Gastroesophageal sphincter (tissue), 4 donors: ENCODE measurements at places on chromosomes 2 and 18. TPM values are rescaled to one million over a fixed set of nuclear protein-coding genes. Genes with fewer than 3 reads are reported as not detected.

The STAT4 gene
- 3.1 TPM for total RNA-seq

The SERPINB13 gene
- 0.23 TPM for total RNA-seq

- no peak for ATAC-seq
Observed at GRCh38 chr2:234770031-234770506, 181.7 kb upstream of the SH3BP4 start.

The GCG gene
- total RNA-seq = not detected

DNA sequence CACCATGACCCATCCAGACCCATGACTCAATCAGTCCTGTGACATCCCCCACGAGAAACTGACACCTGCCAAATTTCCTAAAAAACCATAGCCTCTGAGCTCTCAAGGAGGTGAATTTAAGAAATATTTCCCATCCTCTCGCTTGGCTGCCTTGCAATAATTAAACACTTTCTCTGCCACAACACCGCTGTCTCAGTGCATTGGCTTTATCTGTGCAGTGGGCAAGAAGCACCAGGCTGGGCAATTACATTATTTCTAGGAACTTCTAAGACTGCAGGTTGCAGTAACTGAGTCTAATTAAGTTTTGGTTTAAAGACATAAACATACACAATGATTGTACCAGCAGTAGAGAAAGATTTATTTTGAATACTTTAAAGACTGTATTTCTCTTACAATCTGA lies 22.0 kb upstream of the RTTN start:
- ATAC-seq = no peak

DNA sequence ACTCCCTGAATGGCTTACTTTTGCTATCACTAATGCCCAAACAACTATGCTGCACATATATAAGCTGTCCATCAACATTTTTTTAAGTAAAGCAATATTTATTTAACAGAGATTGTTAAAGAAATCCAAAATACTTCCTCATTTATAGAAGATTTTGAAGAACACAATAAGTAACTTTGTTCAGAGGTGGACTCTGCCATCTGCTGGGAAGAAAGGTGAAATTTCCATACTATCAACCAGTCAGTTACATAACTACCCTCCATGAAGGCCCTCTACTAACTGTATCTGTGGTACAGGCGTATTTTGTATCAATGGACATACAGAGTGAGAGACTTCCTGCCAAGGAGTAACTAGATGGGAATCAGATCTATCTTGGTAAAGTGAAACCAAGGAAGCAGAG lies 106.0 kb downstream of the DTNB start:
- no peak for ATAC-seq

DNA sequence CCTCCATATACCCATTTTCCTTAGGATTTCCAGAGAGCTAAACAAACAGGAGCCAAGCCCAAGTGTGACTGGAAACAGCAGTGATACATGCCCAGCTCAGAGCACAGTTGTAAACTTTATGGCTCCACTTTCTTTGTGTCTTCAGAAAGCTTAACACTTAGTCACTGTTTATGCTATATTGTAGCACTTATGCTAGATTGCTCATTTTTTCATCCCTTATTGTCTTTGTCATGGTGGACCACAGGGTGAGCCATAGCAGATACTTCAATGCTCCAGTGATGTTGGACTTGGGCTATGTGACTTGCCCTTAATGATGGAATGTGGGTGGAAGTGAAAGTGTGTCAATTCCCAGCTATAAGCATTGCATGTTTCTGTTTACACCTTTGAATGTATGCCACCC lies 401.6 kb downstream of the METTL4 start:
- no peak for ATAC-seq

The RNU2-63P gene
- not detected for total RNA-seq

GRCh38 chr2:118118479-118118878 lies 30.2 kb downstream of the INSIG2 start:
- ATAC-seq = no peak

DNA sequence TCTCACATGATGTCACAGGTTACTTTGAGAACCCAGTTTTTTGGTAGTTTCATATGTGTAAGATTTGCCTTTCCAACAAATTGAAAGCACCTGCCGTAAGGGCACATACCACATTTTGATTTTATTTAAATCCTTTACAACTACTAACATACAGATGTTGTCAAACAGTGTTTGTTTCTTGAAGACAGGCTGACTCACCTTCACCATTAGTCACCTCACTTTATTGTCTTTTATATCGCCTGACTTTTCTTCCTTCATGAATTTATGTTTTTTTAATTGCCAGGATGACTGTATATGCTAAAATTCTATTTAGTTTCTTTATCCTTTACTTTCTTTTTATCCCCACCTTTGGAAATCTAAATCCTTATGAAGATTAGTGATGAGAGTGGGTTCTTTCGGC lies 886.7 kb downstream of the SUCLG1 start:
- ATAC-seq = no peak

GRCh38 chr2:12131975-12132374 lies 385.5 kb downstream of the LPIN1 start:
- peak; percentile 93 for ATAC-seq

DNA sequence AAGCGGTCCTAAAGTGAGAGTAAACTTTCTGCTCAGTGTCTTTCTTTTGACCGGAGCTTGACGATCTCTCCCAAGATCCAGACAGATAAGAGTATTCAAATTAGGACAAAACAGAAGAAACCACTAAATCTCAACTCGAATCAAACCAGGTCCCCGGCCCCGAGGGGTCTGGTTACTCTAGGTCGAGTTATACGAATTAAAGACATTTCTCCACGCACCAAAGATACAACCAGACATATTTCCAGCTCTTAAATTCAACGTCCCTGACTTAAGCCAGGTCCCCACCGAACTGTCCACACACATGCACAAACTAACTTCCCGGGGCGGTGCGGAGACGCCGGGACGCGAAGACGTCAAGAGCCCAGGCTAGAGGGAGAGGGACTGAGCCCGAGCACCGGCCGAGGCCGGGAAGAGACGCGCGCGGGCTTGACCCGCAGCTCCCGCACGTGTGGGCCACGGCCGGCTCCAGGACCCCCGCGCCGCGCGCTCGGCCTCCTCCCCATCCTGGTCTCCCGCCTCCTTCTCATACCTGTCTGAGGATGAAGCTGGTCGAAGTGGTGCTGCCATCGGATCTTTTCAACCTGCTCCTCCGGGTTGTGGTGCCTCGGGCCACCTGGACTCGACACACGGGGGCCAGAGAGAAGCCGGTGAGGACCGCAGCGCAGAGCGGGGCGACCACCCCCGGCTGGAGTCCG lies 896 bp downstream of the CACNB4 start:
- peak; percentile 59 for ATAC-seq

DNA sequence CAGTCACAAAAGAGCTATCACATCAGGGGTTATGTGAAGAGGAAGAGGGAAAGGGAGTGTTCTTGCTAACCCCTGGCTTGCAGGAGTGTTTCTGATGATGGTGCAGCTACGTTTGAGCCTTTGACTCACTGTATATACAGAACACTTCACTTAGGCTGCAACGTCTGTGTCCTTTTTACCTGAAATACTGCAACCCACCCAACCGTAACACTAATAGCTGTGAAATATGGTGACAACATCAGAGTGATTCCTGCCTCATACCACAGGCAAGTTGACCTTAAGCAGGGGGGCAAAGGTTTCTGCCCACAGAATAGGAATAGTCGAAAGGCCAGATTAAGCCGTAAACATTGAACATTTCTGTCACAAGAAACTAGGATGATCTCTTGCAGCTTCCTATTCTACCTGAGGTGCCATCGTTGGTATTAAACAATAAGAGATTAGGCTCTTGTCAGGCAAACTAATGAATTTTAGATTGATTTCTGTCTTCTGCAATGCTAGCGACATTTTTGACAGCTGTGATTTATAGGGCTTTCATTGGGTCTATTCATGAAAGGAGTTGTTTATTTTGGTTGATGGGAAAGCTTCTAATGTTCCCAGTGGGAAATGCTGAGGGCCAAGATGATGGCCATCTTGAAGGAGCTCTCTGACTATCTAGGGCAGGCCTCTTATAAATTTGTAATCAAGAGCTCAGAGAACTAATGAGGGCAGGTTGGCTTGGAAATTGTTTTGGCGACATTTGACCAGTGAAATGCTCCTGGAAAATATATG lies 316.8 kb downstream of the PIK3C3 start:
- ATAC-seq = no peak

The ALPP gene
- total RNA-seq = not detected

DNA sequence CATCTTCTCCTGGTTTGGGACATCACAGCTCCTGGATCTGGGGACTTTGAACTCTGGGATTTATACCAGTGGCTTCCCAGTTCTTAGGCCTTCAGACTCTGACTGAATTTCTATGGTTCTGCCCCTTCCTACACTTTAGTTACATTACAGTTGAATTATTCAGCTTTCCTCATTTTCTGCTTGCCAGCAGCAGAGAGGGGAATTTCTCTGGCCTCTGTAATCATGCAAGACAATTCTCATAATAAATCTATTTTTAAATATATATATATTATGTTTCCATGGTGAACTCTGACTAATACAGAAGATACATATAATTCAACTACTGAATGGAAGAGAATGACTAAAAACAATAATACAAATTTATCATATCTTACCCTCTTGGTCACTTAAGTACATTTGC lies 1478.6 kb upstream of the ACVR2A start:
- no peak for ATAC-seq

GRCh38 chr2:106336108-106336507 lies 132.1 kb downstream of the RGPD3 start:
- ATAC-seq = no peak

- no peak for ATAC-seq
Observed at GRCh38 chr18:79750980-79751571, 46.7 kb upstream of the KCNG2 start.

The CCDC150 gene
- not detected for total RNA-seq

GRCh38 chr18:50720325-50720674 lies 99.5 kb downstream of the MRO start:
- ATAC-seq = no peak

DNA sequence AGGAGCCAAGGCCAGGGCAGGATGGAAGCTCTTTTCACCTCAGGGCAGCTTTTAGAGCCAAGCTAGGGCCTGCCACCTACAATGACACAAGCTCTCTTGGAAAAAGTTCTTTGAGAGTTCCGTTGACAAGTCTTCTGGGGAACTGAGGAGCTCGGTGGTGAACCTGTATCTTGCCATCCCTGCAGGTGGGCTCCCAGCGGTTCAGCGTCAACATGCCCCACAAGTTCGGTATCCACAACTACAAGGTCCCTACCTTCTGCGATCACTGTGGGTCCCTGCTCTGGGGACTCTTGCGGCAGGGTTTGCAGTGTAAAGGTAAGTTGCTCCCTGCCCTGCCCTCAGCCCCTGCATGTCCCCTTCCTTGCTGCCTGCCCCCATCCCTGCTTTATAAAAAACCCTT lies 312.8 kb upstream of the EPAS1 start:
- no peak for ATAC-seq

The SKOR2 gene
- not detected for total RNA-seq

The SERPINB11 gene
- total RNA-seq = not detected

- no peak for ATAC-seq
Observed at GRCh38 chr2:98579926-98580325, 28.4 kb downstream of the COA5 start.

GRCh38 chr2:40242315-40242714 lies 209.6 kb downstream of the SLC8A1 start:
- no peak for ATAC-seq

The EFR3B gene
- total RNA-seq = 1.2 TPM

DNA sequence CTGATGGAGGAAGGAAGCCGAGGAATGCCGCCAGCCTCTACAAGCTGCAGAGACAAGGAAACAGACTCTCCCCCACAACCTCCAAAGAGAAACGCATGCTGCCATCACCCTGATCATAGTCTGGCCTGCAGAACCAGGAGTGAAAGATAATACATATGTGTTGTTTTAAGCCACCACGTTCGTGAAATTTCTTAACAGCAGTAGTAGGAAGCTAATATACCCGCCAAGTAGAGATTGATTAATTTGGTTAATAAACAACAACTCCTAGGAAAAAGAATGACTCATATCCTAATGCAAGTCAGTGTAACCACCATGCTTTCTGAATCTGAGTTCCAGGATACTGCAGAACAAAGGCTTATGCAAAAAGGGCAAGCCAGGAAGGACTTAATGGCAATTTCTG lies 36.6 kb downstream of the LONRF2 start:
- ATAC-seq = no peak

DNA sequence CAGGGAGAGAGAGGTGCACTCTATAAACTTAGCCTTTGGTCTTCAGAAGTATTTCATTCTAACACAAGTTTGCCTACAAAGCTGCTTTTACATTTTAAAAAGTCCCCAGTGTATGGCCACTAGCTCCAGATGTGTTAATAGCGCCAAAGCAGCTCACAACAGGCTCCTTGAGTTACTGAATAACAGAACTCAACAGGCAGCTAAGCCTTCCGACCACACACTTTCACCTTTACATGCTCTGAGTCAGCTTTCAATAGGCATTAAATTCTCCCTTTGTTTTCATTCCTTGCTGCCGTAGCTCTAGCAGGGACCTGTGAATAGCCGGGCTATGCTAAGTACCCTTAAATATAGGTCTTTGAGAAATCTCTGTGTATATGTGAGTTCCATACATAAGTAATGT lies 262.8 kb upstream of the PARD3B start:
- no peak for ATAC-seq

GRCh38 chr2:239762106-239762505 lies 263.0 kb downstream of the NDUFA10 start:
- no peak for ATAC-seq

- peak; percentile 41 for ATAC-seq
Observed at GRCh38 chr18:23703057-23703986, 14.1 kb downstream of the LAMA3 start.

GRCh38 chr2:133598769-133599168 lies 30.5 kb upstream of the NCKAP5 start:
- no peak for ATAC-seq

- ATAC-seq = no peak
Observed at GRCh38 chr2:70098032-70098431, 10.8 kb downstream of the PCBP1 start.

- ATAC-seq = no peak
Observed at GRCh38 chr18:77948567-77948966, 698.9 kb downstream of the GALR1 start.

GRCh38 chr2:156340804-156341451 lies 8.4 kb upstream of the NR4A2 start:
- ATAC-seq = no peak

The AP1S3 gene
- 4.6 TPM for total RNA-seq

The NT5C1B gene
- total RNA-seq = not detected

GRCh38 chr2:119137502-119137901 lies 21.0 kb downstream of the C1QL2 start:
- ATAC-seq = no peak

GRCh38 chr2:29370173-29370572 lies 255.0 kb downstream of the CLIP4 start:
- ATAC-seq = no peak

- no peak for ATAC-seq
Observed at GRCh38 chr2:240326886-240327285, 108.6 kb upstream of the GPC1 start.

- ATAC-seq = peak; percentile 81
Observed at GRCh38 chr18:57819671-57820460, 16.8 kb upstream of the ATP8B1 start.

GRCh38 chr2:193687195-193687594 lies 1492.5 kb upstream of the TMEFF2 start:
- no peak for ATAC-seq

The TUBA4B gene
- total RNA-seq = not detected

- ATAC-seq = no peak
Observed at GRCh38 chr2:104547221-104547620, 306.7 kb upstream of the POU3F3 start.
